Activated T-helper 1 cell treated with anti-CD3 and anti-CD28 coated beads, Interleukin-12 subunit alpha, Interleukin-12 subunit beta, Interleukin-2, Interleukin-4 antibody, amounts not matched to agents 30 ng/mL and 10 ng/mL and 1 ng/mL, durations not matched to agents 14 hours and 24 hours and 36 hours (primary cell): ENCODE measurements at places on chromosomes 1 and 21.

DNA sequence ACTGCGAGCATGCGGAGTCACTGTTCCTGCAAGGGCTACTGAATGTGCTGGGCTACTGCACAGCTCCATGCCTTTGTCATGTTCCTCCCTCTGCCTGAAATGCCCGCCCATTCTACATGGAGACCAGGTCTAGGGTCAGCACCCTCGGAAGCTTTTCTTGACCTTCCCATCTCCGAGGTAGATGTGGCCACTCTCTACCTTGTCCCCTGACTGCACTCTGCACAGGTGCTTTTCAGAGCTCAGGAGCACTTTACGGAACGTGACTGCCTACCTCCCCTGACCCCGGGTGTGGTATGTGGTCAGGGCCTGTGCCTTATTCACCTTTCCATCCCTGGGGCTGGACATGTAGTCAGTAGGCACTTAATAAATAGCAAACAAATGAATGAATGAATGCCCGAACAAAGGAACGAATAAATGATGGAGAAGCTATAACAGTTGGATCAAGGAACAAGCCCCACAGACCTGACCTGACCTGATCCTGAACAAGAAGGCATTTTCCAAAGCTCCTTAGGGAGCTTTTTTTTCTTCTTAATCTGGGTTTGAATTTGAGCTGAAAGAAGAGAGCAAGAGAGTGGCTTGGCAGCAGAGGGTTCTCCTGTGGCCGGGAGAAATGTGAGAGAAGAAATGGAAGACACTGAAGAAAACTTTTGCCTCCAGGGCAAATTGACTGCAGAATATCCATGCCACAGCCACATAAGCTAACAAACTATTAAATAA, 7.9 kb downstream of the RD3 start:
- no peak for DNase-seq

- peak; percentile 58 for DNase-seq
Measured at GRCh38 chr1:24390924-24391782, 22.4 kb downstream of the STPG1 start.

DNA sequence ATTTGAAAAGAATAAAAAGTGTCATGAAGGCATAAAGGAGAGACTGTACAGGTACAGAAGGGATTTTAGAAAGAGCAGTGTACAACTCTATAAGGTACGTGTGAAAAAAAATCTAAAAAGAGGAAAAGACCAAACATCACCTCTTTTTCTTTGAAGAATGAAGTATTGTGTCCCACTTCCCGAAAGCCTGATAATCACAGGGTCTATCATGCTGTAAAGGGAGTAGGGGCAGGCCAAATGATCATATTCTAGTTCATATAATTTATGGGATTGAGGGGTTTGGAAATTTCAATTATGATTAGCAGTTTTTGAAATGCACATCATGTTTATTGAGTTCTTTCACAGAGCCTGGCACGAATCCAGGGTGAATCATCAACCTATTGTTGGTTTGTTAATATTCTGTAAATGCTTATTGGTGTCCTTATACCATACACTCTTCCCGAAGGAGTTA, 910 bp upstream of the RERE start:
- no peak for DNase-seq

GRCh38 chr1:56160773-56161315, 418.5 kb downstream of the PLPP3 start:
- no peak for DNase-seq

DNA sequence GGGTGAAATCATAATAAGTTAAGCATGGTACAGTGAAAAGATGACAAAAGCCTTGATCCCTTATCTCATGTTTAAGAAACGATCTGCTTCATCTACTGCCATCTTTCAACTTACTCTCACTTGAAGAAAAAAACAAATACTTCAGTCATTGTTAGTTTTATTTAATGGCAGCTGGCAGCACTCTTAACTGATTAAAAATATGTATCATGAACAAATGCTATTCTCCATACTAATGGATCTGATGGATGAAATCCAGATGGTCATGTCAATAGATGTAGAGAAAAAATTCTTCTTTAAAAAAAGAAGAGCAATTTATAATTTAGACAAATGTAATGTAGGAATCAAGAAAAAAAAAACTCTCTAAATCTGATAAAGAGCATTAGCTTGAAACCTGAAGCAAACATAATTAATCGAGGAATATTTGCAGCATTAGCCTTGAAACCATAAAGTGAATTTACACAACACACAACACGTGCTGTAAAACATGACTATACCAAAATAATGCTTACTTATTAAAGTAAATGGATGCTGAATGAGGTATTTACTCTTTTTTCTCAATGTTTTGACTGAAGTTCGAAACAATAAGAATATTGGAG, 579.0 kb upstream of the ADAMTS5 start:
- no peak for DNase-seq

DNA sequence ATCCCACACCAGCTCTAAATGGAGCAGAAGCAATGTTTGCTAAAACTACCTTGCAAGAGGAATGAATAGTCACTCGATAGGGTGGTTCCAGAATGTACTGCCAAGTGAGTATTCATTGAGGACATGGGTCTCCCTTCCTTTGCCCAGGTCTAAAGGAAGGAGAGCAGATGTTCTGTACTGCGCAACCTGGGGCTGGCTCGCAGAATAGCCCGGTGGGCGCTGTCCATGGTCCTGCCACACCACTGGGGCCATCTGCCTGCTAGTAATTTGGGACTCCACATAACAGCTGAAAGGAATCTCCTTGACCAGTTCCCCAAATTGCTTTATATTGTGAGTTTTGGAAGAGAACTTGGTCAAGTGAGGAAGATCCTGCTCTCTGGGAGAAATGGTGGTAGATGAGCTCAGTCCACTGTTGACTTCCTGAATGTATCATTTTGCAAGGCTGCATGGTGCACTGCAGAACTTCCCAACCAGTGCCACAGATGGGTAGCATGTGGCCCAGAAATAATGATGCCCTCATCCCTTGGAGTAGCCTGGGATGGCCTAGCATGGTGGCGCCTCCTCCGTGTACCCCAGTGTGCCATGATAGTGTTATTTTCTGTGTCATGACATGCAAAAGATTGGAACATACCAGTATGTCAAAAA, 5.7 kb downstream of the SLC6A17 start:
- peak; percentile 22 for DNase-seq

GRCh38 chr1:115661157-115661556, 19.4 kb downstream of the VANGL1 start:
- no peak for DNase-seq

DNA sequence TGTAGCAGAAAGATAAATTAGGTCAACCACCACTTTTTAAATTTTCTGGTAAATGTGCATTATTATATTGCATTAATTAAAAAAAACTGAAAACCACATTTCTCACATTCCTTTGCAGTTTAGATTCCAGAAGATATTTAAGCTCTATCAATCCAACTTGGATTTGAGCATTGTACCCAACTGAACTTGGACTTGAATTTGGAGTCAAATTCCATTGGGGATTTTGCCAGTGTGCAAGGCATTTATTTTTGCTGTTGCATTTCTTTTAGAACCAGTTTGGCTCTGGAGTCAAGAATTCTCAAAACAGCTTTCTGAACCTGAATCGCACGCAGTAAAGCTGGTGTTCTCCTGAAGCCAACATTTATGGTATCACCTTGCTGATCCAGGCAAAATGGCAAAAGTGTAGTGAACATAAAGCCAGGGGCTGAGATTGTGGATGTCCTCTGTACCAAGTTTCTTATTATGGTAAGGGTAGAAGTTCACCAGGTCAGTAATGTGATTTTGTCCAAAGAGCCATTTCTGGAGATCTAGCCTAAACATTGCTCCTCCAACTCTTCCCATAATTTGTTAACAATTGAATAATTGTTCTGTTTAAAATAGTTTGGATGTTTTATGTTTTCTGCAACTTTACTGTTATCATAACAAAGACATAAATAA, 890.9 kb downstream of the LRRIQ3 start:
- DNase-seq, result no peak

- DNase-seq, result no peak
Measured at GRCh38 chr1:222877854-222878253, 63.0 kb downstream of the DISP1 start.

DNA sequence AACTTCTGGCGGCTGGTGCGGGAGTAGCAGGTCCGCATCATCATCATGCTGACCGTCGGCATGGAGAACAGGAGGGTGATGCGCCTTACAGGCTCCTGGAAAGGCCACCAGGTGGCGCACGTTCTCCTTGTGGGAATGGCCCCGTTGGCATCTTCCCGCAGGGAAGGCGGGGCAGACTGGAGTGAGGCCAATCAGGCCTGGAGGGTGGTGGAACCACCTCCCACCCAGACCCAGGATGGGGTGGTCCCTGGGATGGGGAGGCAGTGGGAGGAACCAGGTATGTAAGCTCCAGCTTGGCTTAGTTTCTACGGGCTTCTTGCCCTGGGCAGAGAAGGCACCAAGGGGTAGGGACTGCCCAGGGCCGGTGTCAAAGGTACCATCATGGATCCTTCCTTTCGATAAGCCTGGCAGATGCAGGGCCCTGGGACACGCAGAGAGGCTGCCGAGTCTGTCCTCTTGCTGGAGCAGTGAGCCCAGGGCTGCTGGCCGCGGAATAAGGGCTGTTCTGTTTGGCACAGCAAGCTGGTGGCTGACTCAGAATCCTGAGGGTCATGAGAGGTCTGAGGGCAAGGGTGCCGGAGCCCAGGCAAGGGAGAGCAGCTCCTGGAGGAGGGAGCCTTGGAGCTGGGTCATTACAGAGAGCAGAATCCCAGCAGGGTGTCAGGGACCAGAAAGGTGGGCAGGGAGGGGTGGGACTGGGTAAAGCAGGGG, 8.7 kb upstream of the LGR6 start:
- peak; percentile 48 for DNase-seq

DNA sequence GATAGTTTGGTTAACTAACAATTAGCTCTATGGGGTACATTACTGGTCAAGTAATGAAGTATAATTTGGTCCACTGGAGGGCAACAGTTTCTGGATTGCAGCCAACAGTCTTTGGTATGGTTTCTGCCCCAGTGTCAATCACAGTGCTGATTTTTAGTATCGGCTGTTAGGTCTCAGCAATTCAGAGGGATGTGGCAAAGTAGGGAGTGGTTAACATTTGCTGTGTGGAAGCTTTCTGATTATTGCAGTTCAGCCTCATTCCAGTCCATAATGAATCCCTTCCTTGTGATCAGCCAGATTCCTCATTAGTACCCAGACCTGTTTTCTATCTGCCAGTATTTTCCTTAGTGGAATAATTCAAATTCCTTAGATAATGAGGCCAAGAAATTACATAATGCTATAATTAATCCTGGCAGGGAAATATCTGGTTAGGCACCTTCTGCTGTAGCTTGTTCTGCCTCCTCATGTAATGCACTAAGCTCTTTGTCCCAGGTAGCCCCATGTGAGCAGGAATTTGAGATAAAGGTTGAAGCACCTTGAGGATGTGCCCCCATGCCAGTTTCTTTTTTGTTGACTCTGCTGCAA, 14.0 kb downstream of the F3 start:
- DNase-seq, result no peak

DNA sequence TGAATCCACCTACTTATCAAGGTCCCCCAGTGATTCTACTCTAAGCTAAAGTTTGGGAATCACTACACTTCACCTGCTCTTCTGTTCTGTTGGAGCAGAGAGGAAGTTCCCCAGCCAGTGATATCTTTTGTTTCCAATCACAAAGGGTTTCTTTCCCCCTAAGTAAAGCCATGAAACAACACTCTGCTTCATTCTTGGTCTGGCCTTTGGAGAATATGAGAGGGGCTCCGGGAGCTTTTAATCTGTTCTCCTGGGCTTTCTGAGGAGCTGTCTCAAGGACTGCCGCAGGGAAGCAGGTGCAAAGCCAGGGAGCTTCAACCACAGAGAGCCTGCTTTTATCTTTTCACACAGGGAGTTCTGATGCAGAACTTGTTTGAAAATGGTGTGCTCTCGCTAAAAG, 10.1 kb upstream of the SLAMF9 start:
- no peak for DNase-seq

GRCh38 chr1:58250587-58250948, 296.0 kb downstream of the OMA1 start:
- no peak for DNase-seq

DNA sequence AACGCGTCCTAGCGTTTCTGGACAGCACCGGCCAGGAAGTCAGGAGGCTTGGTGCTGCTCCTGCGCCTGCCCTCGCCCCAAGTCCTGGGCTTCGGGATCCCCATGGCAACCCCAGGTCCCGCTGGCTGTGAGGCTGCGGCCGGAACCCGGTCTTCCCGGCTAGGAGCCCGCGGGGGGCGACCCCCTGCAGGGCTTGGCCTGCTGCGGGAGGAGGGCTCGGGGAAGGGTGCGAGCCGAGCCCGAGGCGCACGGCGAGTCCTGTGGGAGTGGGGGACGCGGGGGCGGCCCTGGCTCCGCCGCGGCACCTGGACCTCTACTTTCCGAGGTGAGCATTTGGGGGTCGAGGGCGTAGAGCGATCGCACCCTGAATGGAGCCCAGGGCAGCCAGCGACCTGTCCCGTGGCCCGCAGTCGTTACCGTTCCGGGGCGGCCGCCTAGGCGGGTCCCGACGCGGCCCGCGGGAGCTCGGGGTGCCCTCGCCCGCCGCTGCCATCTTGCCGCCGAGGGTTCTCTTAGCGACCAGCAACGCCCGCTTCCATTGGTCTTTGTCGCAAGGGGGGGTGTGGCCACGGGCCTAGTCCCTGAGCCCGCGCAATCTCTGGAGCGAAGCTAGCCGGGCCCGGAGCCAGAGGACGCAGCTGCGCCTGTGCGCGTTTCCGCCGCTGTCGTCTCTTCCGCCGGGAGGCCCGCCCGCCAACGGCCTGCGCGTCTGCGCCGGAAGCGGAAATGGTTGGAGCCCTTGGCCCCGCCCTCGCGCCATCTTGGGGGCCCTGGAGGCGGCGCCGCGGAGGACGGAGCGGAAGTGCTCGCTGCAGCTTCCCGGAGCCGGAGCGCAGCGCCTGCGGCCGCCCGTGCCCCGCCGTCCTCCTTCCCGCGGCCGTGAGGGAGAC, at the start of the genes MORN1 and RER1:
Gene MORN1 (minus strand): TSS at position 514 of the 890 bp plus-strand sequence. CDS start 21 bp downstream, at position 493.
Gene RER1 (plus strand): TSS at position 801 of the 890 bp plus-strand sequence. CDS start 3,950 bp downstream, outside the sequence.
- peak; percentile 99 for DNase-seq

DNA sequence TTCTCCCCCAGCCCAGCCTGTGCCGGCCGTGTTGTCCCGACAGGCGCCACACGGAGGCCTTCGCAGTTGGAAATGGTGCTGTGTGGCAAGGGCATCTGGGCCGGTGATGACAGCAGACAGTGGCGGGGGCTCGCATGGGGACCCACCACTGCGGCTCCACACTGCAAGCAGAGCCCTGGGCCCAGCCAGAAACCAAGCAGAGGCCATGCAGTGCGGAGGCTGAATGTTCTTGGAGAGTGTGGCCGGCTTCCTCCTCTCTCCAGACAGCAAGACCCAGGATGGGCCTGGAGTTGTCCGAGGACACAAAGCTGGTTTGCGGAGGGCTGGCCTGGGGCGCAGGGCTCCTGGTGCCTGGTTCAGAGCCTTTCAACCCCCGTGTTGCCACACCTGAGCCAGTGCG, 104.6 kb downstream of the SIK1 start:
- no peak for DNase-seq

- DNase-seq, result no peak
Measured at GRCh38 chr1:1100296-1100695, 15.6 kb downstream of the C1orf159 start.

GRCh38 chr1:8698012-8698630, 119.3 kb downstream of the RERE start:
- no peak for DNase-seq

GRCh38 chr1:17190010-17190995, 14.6 kb upstream of the PADI1 start:
- no peak for DNase-seq
